ENCODE measurements at places on chromosomes 6 and 20.

DNA sequence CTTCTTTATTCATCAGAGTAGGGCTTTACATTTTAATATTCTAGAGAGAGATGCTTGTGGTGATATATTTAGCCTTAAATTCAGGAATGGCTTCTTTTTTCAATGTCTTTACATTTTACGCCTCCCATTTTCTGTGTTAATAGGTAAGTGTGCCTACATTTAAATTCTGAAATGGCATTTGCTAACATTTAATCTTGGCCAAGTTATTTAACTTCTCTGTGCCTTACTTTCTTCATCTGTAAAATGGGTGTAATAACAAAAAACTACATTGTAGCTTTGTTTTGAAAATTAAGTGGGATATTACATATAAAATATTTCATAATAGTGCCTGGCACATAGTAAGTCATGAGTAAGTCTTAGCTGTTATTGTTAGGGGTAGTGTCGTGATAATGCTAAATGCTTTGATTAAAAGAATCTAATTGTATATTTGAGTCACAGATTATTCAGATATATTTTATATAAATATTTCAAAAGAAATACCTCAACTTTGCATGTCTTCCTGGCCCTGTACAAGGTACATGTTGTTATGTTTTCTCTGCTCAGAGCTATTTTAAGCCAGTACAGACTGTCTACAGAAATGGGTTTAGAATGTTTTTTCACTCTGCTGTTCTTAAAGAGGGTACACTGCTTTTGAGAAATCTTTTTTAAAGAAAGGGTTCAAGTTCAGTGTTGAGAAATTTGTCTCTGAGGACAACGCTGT, 18.8 kb downstream of the CARMIL1 start:
- no peak for DNase-seq

DNA sequence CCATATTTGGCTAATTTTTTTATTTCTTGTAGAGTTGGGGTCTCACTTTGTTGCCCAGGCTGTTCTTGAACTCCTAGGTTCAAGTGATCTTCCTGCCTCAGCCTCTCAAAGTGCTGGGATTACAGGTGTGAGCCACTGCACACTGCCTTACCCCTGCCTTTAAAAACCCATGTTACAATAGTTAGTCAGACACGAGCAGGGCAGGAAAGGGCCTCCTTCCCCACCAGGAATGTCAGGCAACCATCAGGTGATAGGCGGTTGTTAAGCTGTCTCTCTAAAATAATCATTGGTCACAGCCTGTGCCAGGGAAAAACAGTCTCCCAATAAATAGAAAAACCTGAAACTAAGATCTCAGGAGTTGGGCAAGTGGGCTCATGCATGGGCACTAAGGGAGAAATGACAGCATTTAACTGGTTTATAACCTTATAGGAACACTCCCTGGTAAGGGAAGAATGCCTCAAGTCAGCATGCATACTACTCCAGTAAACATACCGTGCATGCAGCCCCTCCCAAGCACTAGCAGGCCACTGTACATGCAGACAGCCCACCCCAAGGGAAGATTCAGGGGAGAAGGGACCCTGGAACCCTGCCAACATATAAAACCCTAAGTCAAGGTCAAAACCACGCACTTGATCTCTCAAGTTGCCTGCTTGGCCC, 8.4 kb downstream of the OR2H2 start:
- DNase-seq, result no peak

- no peak for DNase-seq
Observed at GRCh38 chr6:7671581-7671980, 54.3 kb upstream of the BMP6 start.

- no peak for DNase-seq
Observed at GRCh38 chr6:134176264-134176975, 124.0 kb upstream of the SLC2A12 start.

- no peak for DNase-seq
Observed at GRCh38 chr6:145670311-145670710, 65.0 kb downstream of the EPM2A start.

DNA sequence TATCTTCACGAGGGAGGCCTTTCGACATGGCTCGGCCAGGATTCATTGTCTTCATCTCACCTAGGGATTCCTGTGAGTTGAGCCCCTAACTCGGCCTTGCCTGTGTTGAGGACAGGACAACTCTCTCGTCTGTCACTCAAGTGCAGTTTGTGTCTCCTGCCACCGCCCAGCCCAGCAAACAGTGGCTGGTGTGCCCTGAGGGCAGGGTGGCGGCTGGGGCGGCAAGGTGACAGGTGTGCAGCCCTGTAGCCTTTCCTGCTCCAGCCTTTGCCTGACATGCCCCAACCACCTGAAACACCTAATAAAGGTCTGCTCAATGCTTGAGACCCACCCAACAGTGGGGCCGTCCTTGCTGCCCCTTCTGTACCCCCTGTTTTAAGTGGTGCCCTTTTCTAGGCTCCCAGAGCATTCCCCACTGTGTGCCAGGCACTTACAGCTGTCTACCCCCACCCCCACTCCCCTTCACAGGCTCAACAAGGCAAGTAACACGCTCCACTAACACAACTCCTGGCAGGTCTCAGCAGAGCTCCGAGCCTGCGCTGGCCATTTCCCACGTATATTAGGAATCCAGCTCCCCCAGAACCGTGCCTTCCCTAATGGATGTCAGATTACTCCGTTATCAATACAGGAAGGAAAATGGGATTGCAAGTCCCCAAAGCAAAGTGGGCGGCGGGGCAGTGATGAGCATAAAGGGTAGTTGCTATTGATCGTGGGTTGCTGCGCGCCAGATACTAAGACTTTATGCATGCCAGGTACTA, 17.7 kb downstream of the GFRA4 start:
- no peak for DNase-seq

DNA sequence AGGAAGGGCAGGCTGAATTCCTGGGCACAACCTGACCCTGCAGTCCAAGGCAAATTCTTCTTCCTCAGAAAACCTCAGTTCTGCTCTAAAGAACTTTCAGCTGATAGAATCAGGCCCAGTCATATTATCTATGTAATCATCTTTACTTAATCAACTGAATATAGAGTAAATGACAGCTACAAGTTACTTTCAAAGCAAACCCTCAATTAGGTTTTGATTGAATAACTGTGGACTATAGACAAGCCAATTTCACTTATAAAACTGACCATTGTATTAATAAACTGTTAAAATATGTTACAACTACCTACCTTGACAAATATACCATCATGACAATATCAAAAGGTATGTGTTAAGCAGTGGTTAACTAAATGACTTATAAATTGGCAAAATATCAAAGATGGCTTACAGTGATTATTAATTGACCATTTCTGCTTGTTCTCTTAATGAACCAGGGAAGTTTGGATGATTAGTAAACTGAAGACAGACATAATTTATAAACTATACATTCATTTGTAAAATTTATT, 46.1 kb upstream of the ADGRF5 start:
- no peak for DNase-seq

DNA sequence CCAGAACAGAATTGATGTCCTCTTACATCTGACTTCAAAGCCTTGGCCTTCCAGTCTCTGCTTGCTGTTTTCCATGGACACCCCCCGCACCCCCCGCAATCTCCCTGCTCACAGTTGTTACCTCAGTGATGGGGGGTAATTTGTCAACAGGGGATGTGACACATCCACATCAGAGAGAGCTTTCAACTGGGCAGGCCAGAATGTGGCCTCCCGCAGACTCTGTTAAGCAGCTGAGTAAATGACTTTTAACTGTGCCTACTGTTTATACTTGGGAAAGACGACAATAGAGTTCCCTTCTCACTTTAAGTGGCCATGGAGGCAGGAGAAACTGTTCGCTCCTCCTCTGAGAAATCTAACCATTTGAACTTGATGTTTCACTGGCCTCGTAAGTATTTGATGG, 51.0 kb downstream of the TXNDC5 start:
- DNase-seq, result no peak

- no peak for DNase-seq
Observed at GRCh38 chr6:143213859-143214376, 153.2 kb downstream of the AIG1 start.

- no peak for DNase-seq
Observed at GRCh38 chr20:6122873-6123648, at the start of gene FERMT1. Gene FERMT1, minus strand, starts transcription at chr20:6123030. Its CDS starts 3,476 bp downstream, at chr20:6119554.

GRCh38 chr20:46581391-46581790, 30.9 kb upstream of the OCSTAMP start:
- DNase-seq, result no peak

GRCh38 chr6:157579467-157580031, 198.6 kb downstream of the ZDHHC14 start:
- DNase-seq, result no peak

DNA sequence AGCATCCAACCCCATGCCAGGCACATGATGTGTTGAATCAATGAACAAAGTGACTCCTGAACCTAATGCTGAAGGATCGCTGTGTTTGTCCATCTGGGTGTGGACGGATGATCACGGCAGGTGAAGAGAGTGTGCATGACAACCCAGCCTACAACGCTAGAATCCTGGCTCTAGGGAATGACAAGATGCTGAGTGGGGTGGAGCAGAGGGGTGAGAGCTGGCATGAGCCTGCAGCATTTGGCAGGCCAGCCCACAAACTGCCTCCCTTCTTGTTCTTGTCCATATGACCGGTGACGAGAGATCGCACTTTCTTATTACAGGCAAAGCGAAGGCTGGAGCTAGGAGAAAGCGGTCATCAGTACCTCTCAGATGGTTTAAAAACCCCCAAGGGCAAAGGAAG, 54.7 kb upstream of the CDKAL1 start:
- DNase-seq, result no peak

GRCh38 chr20:62104791-62105345, 17.4 kb upstream of the LSM14B start:
- no peak for DNase-seq

DNA sequence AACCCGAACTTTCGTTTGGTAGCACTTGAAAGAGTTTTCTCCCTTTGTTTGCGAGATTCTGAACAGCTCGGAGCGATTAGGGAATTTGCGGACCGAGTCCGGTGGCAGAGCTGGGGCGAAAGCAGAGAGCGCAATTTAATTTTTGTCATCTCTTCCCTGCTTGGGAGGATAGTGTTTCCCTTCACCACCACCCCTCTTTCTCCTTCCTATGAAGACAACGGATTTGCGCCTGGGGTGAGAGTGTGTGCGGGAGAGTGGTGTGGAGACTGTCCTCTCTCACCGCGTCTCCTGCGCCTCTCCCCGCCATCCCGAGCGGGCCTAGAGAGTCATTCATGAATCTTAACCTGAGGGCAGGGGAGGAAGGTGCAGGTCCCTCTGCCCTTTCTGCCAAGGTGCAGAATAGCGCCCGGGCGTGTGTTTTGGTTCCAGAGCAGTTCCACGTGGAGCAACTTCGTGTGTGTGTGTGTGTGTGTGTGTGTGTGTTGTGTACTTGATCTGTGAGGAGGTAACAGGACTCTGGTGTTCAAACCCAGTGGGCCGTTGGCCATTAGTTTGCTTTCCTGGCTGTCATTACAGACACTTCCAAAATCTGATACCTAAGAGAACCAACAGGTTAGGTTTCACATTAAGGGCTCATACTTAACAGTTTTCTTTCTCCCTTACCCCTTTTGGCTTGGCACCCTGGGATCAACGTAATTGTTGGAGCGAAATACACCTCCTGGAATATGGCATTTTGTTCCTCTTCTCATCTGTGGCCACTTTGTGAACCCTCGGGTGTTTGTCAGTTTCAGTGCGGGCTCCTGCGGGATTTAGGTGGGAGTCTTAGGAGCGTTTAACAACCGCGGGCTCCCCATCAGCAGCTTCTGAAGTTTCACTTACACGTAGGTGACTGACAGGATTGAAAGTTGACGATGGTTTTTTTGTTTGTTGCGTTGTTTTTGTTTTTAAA, 1.8 kb downstream of the EYA4 start:
- DNase-seq, result no peak

DNA sequence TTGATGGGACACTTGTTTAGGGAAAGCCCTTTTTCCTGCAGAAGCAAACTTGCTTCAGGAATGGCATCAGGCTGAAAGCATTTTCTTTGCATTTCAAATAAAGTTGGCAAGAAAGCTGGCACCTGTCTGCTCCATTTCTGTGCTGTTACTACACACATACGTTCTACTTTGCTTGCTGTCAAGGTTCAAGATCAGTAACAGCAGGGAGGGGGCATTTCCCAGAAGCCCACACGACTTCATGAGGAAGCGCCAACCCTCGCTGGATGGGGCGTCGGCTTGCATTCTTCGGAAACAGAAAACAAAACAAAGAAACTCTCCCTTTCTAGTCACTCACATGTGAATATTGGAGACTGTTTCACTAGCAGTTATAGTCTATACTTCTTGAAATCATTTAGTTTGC, 46.4 kb downstream of the AKAP12 start:
- no peak for DNase-seq

DNA sequence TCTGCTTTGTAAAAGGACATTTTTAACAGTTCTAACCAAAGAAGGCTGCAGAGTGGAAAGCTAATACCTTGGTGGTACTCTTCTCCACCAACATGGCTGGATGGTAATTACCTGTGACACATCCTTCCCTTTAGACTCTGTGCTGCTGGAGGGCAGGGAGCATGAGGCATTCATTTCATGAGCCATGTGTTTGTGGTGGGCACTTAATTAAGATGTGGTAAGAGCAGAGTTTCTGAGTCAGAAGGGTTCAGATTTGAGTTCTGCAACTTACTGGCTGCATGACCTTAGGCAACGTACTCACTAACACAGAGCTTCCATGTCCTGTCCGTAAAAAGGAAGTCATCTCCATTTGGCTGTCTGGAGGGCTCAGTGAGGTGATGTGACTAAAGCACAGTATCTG, 9.1 kb upstream of the ZNF133 start:
- DNase-seq, result no peak

DNA sequence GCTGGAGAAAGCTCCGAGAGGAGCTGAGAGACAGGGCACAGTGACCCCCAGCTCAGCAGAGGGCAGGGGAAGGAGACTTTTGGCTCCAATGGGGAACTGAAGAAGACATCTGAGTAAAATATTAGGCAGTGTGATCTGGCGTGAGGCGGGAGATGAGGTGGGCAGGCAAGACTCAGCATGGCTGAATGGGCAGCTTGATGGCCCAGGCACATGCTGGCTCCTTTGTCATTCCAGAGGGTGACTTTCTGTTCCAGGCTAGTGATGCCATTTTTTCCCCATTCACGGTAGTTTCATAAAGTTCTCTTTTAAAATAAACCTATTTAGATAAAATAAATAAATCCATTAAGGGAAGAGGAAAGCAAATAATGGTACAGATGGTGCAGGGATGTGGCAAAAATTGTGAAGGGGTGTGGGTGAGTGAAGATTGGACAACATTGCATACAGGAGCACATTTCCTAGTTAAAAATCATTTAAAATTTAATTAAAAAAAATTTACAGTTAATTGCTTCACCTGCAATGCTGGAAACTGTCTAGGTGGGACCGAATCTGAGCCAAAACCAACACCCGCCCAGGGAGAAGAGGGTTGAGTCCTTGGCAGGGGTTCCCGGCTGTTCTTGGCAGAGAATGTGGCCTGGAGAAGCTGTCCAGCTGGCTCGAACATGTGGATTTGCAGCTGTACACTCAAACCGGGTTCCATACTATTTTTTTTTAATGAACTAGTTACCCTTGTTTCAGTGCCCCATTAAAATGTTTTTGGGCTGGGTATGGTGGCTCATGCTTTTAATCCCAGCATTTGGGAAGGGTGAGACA, 41.7 kb upstream of the PRELID3B start:
- no peak for DNase-seq

GRCh38 chr6:16092140-16092539, 36.7 kb upstream of the MYLIP start:
- DNase-seq, result no peak

GRCh38 chr20:23244916-23245552, 105.6 kb upstream of the NXT1 start:
- no peak for DNase-seq

Measured in cerebellar nuclear complex (tissue), 1 donor.